Umbilical cord (tissue), 2 donors: ENCODE measurements at places on chromosomes 12 and 14. TPM values are rescaled to one million over a fixed set of nuclear protein-coding genes. Genes with fewer than 3 reads are reported as not detected.
A peak's percentile ranks its signal among the peaks of the same experiment; 100 is the strongest.

The USP30 gene
- 4.1 TPM for total RNA-seq

DNA sequence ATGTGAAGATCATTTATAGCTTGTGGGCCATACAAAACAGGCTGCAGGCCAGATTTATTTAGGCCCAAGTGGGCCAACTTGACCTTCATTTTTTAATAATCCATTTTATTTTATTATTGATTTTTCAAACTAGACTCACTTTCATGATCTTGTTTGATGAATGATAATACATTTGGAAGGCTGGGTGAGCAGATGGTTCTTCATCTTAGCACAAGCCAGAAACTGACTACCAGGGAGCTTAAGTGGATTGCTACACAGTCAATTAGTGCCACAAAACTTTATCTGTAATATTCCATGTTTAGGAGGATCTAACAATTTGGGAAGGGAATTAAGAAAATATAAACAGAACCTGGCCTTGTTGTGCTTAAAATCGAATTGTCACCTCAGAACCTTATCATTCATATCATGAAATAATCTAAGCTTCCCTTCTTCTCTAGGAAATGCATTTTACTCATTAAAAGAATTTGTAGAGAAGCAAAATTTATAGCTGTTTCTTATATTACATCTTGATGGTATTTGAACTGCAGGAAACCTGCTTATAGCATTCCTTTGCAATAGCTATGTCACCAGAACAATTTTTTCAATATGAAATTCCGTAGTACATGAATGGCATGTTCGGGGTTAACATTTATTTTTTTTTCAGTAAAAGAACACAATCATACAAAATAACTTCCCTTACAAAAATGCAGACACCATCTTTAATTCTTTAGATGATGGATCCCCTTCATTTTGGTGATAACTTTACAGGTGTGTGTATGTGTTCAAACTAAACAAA, 62.0 kb upstream of the CSRP2 start:
- no peak for DNase-seq

DNA sequence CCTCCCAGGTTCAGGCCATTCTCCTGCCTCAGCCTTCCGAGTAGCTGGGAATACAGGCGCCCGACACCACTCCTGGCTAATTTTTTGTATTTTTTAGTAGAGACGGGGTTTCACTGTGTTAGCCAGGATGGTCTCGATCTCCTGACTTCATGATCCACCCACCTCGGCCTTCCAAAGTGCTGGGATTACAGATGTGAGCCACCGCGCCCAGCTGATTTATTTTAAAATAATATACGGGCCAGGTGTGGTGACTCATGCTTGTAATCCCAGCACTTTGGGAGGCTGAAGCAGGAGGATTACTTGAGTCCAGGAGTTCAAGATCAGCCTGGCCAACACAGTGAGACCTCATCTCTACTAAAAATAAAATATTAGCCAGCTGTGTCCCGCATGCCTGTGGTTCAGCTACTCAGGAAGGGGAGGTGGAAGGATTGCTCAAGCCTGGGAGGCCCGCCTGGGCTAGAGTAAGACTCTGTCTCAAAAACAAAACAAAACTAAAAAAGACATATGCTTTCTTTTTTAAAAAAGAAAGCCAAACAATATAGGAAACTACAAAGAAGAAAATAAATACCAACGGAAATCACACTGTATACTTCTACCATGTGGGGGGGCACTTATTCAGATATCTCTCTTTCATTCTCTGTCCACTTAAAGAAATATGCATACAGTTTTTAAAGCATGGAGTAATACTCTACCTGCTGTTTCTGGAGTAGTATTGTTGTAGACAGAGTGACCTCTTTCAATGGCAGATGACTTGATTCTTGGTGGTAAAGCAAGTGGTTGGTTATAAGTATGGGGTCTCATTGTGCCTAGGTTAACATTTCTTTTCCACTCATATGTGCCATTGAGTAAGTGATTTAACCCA, 930 bp upstream of the MIA2 start:
- DNase-seq = peak; percentile 2

- DNase-seq = no peak
Measured at GRCh38 chr14:75238756-75239455, 39.7 kb upstream of the FOS start.

- DNase-seq = no peak
Measured at GRCh38 chr12:53268630-53269562, 797 bp downstream of the ESPL1 start.

The TMPRSS12 gene
- 1.9 TPM for total RNA-seq

The SSPN gene
- 200 TPM for total RNA-seq

The CCDC196 gene
- total RNA-seq = 1.9 TPM

DNA sequence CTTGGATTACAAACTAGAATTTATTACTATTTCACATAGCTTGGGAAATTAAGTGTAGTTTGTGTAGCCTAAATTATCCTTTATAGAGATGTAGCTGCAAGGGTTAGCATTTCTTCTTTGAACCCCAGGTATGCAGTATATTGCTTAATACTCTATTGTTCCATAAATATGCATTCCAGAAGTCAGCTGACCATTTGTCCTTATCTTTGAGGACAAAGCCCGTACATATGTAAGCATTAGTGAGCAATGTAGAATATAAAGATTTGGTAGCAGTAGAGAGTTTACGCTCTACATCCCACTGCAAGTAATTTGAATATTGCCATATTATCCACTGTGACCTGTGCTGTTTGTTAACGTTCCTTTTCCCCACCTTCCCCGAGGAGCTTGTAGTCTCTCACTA, 26.9 kb downstream of the PPM1A start:
- DNase-seq = no peak
